ENCODE measurements at places on chromosomes 1 and 21.

- no peak for DNase-seq
Observed at GRCh38 chr1:21012937-21013336, 163.8 kb downstream of the EIF4G3 start.

DNA sequence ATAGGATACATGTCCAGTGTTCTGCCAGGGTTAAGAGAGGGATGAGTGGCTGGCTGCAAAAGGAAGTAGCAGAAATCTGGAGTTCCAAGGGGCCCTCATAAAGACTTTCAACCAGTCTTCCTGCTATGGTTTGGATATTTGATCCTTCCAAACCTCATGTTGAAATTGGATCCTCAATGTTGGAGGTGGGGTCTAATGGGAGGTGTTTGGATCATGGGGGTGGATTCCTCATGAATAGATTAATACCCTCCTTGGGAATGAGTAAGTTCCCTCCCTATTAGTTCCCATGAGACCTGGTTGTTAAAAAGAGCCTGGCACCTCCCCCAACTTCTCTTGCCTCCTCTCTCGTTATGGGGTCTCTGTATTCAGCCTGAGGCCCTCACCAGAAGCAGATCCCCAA is 10.1 kb upstream of the GNG12 start:
- DNase-seq, result no peak

GRCh38 chr1:27523337-27524020 is 33.5 kb upstream of the WASF2 start:
- DNase-seq, result no peak

DNA sequence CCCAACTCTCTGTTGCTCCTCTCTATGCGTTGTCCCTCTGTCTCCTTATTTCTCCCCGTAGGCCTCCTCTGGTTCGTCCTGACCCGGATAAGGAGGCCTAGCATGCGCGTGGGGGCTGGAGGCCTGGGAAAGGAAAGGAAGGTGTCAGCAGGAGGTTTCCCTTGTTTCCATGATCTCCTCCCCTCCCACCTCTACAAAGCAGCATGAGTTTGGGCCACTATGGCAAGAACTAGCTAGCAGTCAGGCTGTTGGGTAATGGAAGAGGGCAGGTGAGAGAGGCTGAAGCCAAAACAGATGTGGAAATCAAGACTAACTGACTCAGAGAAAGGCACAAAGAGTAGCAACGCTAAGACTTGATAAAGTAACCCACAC is 687 bp upstream of the SEMA6C start:
- DNase-seq, result no peak

GRCh38 chr1:109304226-109304920 is 2.4 kb downstream of the MYBPHL start:
- DNase-seq, result no peak

Data from esophagus squamous epithelium (tissue), 5 donors.